AG20443 (cell line): ENCODE measurements at places on chromosomes 5 and 9.

DNA sequence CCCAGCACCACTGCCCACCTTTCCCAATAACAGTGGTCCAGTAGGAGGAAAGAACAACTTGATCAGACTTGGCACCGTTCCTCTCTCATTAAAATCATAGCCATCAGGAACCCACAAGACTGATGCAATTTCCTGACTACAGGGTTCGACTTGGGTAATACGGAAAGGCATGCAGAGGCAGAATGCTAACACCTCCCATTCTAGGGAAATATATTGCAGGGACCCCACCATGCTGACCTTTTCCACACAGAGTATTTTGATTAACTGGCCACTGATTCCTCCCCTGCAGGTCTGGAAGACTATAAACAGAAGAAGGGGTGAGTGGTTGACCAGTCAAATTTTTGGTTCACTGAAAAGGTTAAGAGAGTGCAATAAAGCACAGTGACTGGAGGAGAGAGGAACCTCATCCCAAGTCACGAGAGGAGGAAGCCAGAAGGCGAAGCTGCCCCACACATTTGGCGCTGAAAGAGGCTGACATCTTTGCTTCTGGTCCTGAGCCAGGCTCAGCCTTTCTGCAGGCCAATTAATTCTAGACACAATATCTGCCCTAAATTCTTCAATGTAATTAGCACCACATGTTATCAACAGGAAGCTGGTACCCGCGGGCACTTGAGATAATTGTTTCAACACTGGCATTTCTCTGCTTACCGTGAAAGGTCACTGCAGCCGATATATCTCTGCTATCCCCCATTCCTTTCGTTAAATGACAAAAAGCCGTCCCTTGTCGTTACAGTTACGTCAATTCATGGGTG is 64.7 kb upstream of the SPOCK1 start:
- peak; percentile 82 for DNase-seq

- no peak for DNase-seq
Measured at GRCh38 chr9:136700959-136701667, 11.3 kb upstream of the DIPK1B start.

- DNase-seq = no peak
Measured at GRCh38 chr9:26604076-26604662, 288.4 kb downstream of the CAAP1 start.

DNA sequence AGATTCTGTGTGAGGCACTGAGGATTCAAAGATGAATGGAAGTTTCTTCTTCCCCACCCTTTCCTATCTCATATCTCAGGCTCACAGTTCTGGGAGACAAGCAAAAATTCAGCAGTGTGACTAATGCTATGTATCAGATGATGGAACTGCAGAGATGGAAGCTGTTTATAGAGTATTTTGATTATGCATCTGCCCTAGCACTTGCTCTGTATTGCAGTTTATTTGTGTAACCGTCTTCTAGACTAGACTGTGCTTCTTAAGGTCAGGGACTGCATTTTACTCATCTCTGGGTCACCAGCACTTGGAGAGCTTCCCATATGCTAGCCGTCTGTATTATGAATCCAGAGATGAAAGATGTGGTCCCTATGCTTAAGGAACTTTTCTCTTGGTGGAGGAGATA is 12.6 kb downstream of the CAVIN4 start:
- peak; percentile 44 for DNase-seq

DNA sequence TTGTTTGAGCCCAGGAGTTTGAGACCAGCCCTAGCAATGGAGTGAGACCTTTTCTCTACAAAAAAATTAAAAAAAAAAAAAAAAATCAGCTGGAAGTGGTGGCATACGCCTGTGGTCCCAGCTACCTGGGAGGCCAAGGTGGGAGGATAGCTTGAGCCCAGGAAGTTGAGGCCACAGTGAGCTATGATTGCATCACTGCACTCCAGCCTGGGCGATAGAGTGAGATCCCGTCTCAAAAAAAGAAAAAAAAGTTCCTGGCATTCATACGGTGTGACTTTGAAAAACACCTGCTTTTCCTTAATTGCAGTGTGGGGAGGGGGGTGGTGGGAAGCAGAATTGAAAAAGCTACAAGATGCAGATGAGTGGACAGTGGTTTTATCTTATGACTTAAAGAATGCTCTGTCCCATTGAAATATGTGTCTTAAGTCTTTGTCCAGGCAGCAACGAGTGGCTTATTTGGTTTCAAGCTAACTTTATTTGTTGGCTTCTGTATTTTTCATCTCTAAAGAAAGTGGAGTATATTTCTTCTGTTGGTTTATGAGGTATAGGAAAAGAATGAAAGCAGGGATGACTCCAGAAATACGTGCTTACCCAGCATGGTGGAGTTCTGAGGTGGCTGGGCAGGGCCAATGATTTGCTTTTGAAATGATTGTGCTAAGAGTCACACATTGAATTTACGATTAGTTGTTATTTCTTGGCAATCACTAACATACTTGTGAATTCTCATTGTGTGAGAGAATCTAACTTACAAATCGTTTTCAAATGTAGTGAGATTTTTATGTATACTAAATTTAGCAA is 27.8 kb downstream of the ROPN1L start:
- peak; percentile 87 for DNase-seq

DNA sequence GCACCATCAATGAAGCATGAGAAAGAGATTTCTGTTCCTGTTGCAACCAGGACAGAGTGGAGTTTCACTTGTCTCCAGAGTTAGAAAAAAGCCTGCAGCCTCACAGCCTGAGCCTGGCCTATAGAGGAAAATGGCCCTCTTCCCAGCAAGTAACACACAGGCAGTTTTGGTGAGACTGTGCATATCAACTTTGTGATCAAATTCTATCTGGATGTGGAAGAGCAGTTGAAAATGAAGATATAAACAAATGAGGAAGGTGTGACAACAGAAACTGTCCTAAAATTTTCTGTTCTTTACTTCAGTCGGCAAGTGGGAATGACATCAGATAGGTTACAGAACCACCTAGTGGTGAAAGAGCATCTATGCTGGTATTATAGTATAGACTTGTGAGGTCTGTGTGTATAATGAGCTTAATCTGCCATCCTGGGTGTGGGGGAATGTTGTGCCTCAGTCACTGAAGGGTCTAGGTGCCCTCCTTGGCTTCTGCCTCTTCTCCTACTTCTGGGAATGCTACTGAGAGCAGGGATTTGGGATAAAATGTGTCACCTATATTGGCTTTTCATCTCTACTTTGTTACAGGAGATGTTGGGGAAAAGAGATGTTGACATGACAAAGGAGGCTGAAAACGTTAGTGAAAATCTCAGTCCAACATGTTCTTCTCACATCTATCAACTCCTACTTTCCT is 28.2 kb downstream of the YIPF5 start:
- peak; percentile 50 for DNase-seq

DNA sequence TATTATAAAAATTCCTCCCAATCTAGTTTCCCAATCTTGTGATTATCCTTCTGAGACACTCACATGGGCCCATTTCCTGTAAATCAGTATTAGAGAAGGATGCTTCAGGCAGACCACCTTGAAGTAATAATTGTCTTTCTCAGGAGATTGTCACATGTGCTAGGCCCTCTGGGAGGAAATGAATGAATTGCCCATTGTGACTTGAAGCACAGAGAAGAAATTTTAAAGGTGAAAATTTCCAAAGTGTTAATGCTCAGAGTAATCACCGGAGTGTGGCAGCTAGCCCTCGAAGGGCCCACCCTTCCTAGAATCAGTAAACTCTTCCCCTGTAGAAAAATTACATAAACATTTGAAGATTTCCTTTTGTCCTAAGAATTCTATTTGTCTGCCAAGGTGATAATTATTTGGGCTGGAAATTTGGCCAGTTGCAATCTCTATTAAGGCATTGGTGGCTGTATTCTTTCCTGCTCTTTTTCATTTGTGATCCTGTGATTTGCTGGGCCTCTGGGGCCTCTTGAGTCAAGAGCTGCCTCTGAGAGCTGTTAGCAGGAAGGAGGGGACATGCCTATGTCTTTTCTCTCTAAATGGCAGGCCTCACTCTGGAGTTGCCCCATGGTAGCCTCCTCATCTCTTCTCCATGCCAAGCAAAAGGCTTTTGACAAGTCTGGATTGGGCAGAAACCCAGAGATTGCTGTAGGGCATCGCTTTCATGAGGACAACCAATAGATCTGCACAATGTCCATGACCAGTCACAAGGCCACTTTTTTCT is 371.5 kb upstream of the ACTBL2 start:
- no peak for DNase-seq

GRCh38 chr5:67674159-67674655 is 477.6 kb upstream of the CD180 start:
- no peak for DNase-seq

DNA sequence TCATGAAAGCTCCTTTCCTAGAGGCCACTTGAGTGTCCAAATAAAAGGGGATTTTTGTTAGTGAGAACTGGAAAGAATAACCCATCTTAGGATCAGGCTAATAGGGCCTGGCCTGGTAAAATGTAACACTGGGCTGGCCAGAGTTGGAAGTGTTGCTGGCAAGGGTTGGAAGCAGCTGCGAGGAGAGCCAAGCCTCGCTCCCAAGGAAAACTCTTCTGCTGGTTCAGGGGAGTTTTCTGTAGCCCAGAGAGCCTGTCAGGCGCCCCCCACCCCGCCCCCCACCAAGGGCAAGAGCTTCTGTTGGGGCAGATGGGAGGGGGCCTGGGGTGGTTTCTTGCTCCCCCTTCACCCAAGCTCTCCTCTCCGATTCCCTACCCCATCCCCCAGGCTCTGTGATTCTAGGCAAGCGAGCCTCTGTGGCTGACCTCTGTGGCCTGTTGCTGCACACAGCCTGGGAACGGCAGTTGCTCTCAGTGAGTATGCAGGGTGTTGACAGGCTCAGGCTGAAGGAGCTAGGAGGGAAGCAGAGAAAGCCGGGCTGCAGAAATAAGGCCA is 547.8 kb downstream of the CCDC171 start:
- DNase-seq = peak; percentile 56

DNA sequence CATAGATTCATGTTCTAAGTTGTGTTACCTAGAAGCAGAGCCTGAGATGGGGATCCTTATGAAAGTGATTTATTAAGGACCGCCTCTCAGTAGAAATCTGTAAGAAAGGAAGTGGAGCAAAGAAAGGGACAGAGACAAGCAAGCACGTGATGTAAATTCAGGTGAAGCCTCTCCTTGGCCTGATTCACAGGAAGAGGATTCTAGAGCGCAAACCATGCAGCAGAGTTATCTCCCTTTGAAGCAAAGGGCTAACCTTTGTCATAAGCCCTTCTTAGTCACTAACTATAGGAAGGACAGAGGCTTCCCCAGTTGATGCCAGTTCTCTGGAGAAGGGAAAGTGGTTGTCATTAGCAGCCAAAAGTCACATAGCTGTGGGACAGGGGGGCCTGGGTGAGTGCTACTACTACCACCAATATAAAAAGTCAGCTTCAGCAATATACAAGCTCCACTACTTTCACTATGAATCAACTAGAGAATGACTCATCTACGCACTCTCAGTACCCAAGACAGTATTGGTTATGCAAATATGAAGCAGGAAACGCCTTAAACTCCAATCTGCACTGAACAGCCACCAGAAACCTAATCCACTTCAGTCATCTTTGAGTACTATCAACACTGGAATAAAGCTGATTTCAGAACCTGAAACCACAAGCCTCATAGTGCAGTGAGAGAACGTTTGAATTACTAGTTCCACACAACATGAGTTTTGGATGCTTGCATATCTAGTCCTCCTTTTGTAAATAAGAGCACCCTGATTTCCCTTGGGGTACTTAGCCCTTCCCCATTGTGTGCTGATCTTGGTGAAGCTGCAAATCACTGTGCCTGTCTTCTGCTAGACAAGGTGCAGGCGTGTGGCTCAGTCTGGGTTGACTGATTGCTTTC is 162.7 kb downstream of the ZNF608 start:
- DNase-seq = peak; percentile 66

DNA sequence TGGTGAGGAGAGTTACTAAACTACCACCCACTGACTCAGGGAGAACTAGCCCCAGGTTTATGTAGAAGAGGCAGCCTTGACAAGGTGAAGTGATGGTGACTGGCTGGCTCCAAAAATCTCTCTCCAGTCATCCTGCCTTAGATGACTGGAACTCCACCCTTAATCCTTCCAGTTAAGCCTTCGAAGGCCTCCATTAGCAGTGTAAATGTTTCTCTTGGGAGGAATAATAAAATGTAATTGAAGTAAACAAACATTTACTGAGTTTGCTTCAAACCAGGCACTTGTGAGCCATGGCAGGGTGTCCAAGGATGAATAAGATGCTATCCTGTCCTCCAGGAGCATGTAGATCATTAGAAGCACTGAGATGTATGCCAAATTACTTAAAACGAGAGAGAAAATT is 35.5 kb downstream of the ASTN2 start:
- DNase-seq = no peak

- DNase-seq = no peak
Measured at GRCh38 chr5:149481485-149481884, 69.8 kb downstream of the CSNK1A1 start.

GRCh38 chr9:128643519-128644300 is 12.9 kb downstream of the DYNC2I2 start:
- DNase-seq = no peak

DNA sequence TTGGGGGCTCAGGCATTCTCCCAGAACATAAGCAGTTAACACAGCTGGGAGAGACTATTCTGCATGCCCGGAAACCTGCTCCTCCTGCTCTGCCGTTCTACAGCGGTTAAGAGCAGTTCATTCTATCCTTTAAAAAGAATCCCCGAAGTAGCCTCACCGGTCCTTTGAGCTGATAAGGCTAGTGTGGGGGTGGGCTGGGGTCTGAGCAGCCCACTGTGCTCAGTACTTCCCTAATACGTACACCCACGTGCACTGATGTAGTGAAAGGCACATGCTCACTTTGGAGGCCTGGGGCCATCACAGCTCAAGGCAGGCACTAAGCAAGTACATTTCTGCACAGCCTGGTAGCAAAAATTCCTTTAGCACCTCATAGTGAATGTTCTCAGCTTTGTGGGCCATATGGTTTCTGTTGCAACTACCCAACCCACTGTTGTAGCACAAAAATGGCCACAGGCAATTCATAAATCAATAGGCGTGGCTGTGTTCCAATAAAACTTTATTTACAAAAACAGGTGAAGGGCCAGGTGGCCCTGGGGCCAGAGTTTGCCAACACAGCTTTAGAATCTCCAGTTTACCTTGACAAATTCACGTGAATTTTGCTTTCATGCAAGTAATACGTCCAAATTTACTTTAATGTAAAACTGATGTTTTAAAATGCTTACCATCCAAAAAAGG is 136.4 kb downstream of the ZNF354C start:
- DNase-seq = no peak

DNA sequence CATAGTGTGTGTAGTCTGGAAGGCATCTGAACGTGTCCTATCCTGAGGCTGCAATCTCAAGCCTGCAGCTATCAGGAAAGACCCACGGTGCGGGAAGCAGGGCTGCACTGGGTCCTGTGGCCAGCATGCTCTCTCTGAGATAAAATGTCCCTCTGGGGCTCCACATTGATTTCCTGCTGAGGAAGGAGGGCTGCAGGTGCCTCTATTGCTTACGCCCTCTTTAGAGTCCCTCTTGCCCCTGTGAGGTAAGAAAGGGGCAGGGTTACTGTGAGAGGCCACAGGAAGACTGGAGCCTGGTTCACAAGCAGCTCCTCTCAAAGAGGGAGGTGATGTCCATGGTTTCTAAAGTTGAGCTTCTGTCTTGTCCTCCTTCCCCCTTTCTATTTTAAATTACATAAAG is 299.9 kb upstream of the RFX3 start:
- no peak for DNase-seq

GRCh38 chr5:146082798-146083197 is 22.6 kb downstream of the PLAC8L1 start:
- DNase-seq = no peak
